Peyer's patch (tissue), 4 donors: ENCODE measurements at places on chromosomes 13 and 19. TPM values are rescaled to one million over a fixed set of nuclear protein-coding genes. Genes with fewer than 3 reads are reported as not detected.

KLK14 gene
- total RNA-seq, result 1.1 TPM

NPAS1 gene
- total RNA-seq, result not detected

- no peak for DNase-seq
Measured at GRCh38 chr13:60032851-60033250, 130.9 kb downstream of the DIAPH3 start.

- DNase-seq, result no peak
Measured at GRCh38 chr13:35694549-35695447, 218.3 kb upstream of the MAB21L1 start.

DNA sequence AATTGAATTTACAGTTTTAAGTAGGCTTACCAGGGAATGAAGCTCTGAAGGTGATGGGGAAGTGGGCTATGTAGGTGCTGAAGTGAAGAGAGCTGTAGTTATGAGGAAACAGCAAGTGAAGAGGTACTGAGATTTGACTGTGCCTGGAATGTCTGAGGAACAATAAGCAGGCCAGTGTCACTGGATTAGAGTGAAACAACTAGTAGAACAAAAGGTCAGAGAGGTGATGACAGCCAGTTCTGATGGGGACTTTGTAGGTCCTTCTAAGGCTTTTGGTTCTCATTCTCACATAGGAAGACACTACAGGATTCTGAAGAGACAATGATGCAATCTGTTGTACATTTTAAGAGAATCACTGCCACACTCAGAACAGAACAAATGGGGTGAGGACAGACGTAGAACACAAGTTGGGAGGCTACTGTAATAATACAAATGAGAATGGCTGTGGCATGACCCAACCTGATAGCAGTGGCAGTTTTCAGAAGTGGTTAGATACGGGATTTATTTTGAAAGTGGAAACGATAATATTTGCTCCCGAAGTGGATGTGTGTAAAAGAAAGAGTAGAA lies 130.8 kb downstream of the MYCBP2 start:
- no peak for DNase-seq

DNA sequence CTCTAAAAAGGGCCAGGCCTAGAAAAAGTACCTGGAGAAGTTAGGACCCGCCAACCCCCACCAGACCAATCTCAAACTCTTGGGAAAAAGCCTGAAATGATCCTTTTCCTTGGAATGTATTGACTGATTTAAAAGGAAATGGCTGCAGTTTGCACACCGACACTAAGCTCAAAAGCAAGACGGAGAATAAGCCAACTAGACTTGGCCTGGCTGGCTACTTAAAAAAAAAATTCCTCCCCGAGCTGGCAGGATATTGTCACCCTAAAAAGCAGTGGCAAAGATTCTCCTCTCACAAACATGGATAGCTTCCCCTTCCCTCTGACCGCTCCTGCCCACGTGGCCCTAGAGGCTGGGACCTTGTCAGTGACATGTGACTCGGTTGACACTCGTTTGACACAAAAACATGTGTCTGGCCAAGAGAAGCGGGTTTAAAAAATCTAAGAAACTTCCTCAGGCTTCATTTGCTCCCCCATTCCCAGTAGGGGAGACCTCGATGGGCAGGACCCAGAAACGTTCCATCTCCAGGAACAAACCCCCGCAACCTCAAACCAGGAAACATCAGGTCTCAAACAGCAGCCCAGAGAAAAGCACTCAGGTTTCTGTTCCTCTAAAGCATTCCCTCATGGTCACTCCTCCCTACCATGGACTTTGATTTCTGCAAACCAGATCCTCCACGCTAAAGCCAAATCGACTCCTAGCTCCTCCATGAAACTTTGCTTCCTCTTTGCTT lies 1.3 kb downstream of the RFX1 start:
- DNase-seq, result peak; percentile 51

- DNase-seq, result no peak
Measured at GRCh38 chr19:54462047-54462654, 1.4 kb downstream of the LENG9 start.

- DNase-seq, result no peak
Measured at GRCh38 chr19:51186323-51186722, 38.6 kb upstream of the CD33 start.

- no peak for DNase-seq
Measured at GRCh38 chr13:111474136-111475002, 153.9 kb downstream of the TEX29 start.

DNA sequence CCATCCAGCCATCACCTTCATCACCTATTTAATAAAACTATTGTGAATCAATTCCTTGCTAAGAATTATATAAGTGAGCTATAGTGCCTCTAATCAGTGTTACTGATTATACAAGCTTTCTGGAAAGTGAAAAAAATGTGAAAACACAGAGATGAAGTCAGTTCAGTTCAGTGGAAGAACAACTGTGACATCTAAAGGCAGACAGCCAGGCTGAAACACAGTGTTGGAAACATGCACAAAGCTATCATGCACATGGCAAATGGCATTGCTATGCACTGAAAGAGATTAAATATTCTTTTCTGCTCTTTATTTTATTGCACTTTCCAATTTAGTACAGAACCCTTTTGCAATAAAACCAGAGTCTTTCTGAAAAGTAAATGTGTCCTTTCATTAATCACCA lies 294.0 kb downstream of the RBM26 start:
- no peak for DNase-seq

DNA sequence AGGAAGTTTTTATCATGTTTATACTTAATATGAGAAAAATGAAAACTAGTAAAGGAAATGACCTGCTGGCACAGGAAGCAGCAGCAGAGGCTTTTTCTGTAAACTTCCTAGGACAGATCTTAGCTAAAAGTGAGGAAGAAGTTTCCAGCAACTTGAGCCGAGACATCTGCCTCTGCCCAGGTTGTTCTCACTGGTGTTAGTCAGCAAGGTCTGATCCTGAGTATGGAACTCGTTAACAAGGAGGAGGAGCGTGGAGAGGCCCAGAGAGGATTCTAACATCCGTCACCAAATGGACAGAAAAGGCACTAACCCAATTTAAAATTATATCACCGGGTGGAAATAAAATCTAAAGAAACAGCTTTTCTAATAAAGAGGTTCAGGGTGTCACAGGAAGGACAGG lies 43.6 kb downstream of the PHF11 start:
- DNase-seq, result no peak

DNA sequence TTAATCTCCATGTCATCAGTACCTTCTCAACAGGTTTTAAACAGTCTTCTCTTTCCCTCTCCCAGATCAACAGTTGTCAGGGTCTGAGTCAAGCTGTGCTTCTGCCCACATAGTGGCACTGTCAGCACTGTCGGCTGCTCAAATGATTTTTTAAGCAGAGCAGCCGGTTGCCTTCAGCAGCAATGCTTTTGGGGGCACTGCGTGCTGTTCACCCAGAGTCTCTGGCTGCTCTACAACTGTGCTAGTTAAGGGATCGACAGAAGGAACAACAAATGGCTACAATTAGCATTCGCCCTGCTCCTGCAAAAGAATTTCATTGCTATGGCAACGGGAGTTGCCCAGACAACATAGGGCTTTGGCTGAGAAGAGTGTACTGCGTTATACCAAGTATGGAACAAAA lies 412.9 kb downstream of the DIAPH3 start:
- DNase-seq, result no peak

DNA sequence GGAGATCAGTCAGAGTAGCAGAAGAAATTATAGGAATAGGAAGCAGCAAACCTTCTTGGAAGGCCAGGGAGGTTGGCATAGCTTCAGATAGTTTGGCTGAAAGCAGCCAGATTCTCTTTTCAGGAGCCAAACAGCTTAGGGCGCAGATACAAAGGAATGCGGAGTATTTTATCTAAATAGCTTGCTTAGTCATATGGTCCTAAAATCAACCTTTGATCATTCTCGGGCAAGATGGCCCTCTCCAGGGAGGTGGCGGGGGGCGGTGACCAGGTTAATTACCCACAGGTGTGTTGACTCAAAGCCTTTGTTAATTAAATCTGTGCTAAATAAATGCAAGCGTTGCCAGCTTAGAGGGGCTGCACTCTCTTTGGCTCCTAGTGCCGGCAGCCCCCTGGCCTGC lies 12.5 kb upstream of the NCR1 start:
- no peak for DNase-seq

- DNase-seq, result peak; percentile 48
Measured at GRCh38 chr13:41694545-41695301, 237.4 kb downstream of the RGCC start.

DNA sequence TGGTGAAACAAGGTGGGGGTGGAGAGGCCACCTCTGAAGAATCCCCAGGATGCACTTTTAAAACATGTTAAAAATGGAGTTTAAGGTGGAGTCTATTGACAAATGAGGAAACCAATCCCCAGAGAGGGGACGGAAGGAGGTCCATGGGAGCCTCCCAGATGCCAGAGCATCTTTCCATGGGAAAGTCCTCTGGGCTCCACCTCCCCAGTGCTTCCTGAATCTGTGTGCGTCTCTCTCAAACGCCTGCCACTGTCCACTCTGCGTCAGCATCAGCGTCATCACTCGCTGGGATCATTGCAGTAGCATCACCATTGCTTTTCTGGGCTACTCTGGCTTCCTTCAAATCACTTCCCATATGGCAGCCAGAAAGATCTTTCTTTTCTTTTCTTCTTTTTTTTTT lies 6.2 kb downstream of the GPR4 start:
- DNase-seq, result no peak

GRCh38 chr13:109884462-109884861 lies 98.1 kb upstream of the IRS2 start:
- DNase-seq, result no peak

- DNase-seq, result peak; percentile 84
Measured at GRCh38 chr19:14048443-14049153, 13.3 kb downstream of the PALM3 start.

- no peak for DNase-seq
Measured at GRCh38 chr19:7489609-7490044, 792 bp upstream of the PEX11G start.

DNA sequence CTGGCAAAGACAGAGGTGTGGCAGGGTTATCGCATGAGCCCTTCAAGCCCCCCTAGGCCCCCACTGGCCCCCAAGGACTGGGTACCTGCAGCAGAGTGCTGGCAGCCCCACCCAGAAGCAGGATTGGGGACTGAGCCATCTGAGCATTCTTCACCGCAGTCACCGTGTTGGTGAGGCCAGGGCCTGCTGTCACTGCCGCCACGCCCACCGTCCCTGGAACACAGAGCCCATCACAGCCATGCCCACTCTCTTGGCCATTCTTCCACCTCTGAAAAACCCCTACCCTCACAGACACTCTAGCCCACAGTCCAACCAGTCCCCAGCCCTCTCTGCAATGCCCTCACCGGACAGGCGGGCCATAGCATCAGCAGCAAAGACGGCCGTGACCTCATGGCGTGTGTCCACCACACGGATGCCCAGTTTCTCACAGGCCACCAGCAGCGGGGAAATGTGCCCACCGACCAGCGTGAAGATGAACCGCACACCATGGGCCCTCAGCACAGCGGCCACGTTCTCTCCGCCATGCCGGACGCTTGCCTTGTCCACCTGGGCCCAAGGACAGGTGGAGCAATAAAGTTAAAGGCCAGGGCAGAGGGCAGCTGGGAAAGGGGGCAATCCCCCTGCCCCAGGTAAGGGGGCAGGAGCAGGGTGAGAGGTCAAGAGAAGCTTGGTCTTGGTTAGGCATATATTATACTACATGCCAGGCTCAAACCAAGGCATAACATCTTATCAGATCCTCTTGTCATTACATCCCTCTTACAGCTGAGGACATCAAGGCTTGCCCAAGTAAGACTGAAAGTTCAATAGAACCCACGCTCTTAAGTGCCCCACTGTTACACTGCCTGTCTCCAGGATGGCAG lies 16.1 kb downstream of the SYDE1 start:
- DNase-seq, result no peak

DNA sequence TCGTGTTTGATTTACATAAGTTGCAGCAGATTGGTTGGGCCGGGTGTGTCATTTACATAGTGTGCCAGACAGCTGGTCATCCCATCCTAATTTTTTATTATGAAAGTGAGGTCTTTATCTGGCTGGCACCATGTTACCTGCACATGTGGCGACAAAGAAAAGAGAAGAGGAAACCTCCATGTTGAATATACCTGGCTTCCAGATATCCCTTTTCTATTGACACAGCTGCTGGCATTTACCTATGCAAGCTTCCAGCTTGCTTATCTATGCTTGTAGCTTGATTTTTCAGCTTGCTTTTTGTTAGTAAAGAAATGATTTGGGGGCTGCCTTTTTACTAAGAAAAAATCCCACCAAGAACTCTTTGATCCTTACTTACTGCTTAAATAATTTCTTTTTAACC lies 681.3 kb upstream of the SLITRK1 start:
- no peak for DNase-seq

DNA sequence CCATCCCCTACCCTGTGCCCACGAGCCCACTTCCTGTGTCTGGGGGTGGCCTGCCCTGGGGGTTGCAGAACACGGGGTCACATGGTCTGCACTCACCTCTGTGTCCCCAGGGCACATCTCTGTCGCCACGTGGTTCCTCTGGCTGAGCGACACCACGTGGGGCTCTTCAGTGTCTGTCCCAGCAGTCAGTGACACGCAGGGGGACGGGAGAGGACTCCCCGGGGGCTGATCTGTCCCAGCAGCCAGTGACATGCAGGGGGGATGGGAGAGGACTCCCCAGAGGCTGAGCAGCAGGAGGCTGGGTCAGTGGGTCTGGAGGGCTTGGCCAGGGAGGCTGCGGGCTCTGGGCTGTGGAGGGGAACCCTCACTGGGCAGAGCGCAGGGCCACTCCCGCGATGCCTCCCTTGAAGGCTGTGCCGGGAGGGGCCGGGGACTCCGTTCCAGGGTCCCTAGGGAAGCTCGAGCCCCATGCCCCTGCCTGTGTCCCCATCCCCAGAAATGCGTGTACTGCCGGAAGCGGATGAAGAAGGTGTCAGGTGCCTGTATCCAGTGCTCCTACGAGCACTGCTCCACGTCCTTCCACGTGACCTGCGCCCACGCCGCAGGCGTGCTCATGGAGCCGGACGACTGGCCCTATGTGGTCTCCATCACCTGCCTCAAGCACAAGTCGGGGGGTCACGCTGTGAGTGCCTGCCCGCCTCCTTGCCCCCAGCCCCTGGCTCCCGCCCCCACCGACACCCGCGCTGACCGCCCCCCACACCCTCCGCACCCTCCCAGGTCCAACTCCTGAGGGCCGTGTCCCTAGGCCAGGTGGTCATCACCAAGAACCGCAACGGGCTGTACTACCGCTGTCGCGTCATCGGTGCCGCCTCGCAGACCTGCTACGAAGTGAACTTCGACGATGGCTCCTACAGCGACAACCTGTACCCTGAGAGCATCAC lies 174.8 kb downstream of the KDM4B start:
- peak; percentile 46 for DNase-seq

DNA sequence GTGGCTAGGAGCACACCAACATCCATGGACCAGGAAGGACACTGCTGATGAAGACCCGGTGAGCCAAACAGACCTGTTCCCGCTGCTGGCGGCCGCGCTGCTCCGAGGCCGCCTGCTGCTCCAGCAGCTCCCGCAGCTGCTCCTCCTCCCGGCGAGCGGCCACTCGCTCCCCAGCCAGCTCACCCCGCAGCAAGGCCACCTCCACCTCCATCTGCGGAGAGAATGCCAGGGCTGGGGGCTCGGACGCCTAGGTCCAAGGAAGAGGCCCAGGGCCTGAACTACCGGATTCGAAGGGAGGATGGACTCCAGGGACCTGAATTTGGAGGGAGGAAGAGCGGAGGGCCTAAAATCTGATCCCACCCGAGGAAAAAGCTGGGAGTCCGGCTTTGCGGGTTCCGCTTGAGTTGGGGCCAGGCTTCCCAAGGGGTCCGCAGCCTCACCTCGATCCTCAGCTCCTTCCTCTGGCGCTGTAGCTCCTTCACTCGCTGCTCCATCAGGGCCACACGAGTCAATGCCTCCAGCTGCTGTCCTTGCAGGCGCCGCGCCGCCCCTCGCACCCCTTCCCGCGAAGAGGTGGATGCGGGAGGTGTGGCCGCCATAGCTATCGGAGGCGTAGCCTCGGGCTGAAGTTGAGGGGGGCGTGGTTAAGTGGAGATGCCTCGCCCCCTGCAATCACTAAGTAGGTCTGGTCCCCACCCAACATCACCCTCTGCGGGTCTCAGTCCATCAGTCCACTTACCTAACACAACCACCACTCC lies 2.7 kb downstream of the PHLDB3 start:
- no peak for DNase-seq
